ENCODE measurements at places on chromosomes 4 and X.

DNA sequence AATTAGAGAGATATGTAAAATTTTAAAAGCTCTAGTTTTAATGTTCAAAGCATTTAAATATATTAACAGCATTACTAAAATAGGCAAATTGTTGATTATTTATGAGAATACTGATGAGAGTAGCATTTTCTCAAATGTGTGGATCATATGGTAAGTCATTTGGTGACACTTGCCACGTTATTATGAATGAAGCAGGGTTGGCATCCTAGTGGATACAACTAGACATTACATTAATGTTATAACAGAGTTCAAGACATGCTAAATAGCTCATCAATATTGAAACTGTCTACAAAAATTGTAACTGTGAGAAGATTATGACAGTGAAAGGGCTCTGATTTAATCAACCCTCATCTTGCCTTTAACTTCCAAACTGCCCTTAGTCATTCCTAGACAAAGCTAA is 171.1 kb downstream of the PDGFC start:
- no peak for DNase-seq

DNA sequence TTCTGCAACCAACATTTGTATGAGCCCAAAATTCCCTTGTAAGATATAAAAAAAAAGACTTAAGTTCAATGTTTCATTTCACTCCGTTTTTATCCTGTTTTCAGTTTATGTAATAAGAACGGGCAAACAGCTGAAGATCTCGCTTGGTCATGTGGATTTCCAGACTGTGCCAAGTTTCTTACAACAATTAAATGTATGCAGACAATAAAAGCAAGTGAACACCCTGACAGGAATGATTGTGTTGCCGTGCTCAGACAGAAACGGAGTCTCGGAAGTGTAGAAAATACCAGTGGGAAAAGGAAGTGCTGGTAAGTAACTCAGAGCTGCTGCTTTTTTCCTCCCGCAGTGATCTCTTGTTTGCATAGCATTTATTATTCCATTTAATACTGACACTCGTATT is 2.8 kb downstream of the ANKRD37 start:
- no peak for DNase-seq

DNA sequence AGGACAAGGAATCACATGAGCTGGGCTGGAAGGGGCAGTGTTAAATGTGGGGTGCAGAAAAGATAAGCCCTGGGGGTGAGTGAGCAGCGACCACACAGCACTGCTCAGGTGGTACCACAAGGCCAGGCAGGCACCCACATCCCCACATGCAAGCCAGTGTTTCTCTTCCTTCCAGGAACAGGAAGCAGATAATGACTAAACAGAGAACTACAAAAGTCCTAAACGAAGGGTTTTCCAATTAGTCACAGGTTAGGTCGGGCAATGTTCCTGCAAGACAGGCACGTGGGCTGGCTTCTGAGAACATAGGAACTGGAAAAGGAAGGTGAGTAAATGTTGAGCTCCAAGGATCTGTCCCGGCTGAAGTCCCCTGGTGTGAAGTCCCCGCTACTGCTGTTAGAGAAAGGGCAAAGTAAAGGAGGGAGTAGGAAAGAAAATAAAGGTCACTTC is 19.5 kb downstream of the RELL1 start:
- no peak for DNase-seq

GRCh38 chr4:38367642-38368174 is 296.3 kb upstream of the KLF3 start:
- no peak for DNase-seq

DNA sequence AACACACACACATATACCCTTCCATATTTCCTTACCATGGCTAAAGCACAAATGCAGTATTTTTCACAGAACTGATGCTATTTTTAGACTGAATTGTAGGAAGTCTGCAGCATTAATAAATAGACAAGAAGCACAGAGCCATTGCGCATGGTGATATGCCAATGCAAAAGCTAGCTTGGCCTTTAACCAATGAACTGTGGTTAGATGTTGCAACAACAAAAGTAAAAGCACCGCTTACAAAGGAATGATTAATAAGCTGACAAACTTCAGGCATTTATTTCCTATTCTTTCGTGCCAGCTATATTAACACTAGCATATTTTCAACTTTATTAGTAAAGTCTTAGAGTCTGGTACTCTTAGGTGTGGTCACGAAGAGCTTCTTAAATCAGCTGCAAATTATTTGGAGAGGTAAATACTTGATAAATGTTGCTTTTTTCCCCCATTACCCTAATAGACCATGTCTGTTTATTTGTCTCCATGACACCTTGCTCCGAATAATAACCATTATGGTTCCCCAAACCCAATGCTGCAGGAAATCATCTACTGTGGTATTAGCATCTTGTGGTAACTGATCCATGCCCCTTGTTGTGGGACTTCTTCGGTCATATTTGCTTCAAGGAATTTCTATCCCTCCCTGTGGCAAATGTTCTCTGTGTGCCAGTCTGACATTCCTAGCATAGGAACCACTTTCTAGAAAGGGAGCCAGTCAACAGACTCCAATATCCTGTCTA is 306.1 kb upstream of the TAPT1 start:
- no peak for DNase-seq

DNA sequence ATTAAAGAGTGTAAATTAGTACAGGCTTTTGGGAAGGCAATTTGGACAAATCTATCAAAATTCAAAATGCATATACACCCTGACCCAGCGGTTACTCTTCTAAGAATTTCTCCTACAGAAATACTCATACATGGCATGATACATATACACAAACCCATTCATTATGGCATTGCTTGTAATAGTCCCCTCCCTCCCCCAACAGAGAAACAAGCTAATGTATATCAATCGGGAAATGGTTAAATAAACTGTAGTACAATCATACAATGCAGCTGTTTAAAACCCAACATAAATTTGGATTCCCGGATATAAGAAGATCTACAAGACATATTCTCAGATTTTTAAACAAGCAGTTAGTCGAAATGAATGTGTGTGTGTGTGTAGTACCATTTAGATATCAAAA is 808 bp downstream of the HUWE1 start:
- no peak for DNase-seq

- DNase-seq = no peak
Measured at GRCh38 chrX:78375894-78376293, 48.5 kb upstream of the CYSLTR1 start.

DNA sequence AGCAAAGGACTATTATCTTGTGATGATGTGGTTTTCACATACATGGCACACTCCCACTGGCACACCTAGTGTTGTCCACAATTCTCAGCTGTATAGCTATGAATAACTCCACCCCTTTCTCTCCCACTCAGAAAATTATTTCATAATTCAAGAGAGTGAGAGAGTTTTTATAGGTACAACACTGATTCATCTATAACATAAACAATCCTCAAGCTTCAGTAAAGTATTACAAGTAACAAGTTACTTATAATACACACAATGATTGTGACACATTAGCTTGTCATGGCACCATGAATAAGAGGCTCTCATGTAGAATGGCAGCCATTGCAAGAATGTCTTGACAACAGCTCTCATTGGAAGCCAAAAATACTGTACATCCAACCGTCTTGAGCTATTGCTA is 43.9 kb downstream of the RAB40A start:
- no peak for DNase-seq

- DNase-seq = no peak
Measured at GRCh38 chrX:110322603-110323002, 4.7 kb upstream of the AMMECR1 start.

DNA sequence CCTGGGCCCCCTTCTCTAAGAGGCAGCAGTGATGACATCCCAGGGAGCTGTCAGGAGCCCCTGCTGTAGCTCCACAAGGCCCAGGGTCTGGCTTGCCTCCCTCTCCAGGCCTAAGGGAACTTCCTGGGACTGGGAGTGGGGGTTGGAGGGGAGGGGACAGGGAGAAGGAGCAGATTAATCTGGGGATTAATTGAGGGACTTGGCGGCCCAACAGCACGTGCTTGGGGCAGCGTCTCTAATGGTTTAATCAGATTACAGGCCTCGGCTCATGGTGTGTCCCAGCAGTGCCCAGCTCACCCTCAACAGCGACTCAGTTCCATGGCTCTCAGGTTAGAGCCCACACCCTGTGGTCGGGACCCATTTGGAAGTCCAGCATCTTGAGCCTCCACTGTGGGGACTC is 47.9 kb downstream of the EFNB1 start:
- DNase-seq = no peak

DNA sequence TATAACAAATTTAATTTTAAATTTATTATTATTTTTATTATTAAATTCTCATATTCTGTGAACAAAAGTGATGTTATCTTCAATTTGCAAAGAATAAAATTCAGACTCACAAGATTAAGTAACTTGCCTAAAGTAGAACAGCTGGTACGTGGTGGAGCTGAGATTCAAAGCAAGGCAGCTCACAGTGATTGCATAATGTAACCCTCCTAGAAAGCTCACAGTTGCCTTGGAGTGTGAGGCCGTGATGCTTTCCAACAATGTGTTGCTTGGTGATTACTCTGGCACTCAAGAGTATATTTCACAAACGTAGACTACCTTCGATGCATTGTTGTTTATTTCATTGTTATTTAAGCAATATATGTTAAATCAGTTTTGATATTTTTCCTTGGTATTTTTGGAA is 1039.2 kb upstream of the PABPC4L start:
- no peak for DNase-seq

- DNase-seq = no peak
Measured at GRCh38 chr4:38614231-38614630, 49.8 kb upstream of the KLF3 start.

DNA sequence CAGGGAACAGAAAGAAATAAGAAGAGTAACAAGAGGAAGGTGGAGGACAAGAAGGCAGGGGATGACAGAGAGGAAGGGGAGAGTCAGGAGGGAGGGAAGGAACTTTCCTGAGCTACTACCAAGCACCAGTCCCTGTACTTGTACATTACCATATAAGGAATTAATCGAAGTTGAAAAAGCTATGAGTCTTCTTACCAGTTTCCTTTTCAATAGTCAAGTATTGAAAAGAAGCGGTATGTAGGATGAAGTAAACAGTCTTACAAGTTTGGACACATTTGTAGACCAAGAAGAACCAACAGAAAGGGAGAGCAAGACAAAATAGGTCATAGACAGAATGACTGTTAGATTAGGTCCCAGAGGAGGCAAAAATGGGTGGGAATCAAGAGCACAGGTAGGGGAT is 629.7 kb upstream of the DIPK2B start:
- no peak for DNase-seq

DNA sequence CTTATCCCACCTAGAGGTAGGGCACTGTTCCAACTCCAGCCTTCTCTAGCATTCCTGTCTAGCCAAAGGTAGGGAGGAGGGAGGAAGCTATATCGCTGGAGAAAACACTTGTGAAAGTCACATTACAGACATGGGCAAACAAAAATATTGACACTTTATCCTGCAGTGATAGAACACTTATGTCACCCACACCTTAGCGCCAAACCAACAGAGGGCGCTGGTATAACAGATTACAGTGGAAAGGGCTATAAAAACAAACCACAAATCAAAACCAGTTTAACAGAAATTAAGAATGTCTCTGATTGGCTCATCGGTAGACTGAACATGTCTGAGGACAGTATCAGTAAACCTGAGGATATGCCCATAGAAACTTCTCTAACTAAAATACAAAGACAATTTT is 451.3 kb downstream of the TLL1 start:
- DNase-seq = no peak

GRCh38 chr4:155842080-155842479 is 24.0 kb downstream of the ASIC5 start:
- no peak for DNase-seq

- no peak for DNase-seq
Measured at GRCh38 chr4:17578482-17578891, 1.5 kb downstream of the LAP3 start.

GRCh38 chrX:12581546-12581945 is 209.7 kb upstream of the PRPS2 start:
- no peak for DNase-seq

DNA sequence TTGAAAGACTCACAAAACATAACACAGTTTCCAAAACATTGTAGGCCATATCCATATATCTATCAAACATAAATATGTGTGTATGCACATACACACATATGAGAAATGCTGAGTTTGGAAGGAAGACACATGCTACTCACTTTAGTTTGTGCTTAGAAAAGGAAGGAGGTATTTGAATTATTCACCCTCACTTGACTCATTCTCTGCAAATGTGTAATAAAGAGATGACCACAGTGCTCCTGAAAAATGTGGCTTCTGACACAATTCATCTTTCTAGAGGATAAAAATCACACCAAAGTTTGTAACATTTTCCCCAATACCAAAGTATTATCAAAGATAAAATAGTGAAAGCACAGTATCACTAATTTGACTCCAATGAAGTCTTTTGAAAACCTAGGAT is 950.1 kb downstream of the FAT4 start:
- no peak for DNase-seq

- no peak for DNase-seq
Measured at GRCh38 chr4:29588617-29589016, 1131.6 kb upstream of the PCDH7 start.
